ENCODE measurements at places on chromosomes 7 and 10.

DNA sequence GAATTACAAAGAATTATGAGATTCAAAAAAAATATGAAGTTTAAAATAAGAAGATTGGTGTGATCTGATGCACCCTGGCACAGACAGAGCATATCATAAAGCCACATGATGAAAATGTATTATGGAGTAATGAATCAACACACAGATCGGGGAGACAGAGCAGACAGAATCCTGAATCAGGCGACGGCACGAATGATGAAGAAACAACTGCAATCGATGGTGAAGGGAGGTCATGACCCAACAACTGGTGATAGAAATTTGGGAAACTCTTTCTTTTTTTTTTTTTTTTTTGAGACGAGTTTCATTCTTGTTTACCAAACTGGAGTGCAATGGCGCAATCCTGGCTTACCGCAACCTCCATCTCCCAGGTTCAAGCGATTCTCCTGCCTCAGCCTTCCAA, 1054.0 kb downstream of the TYW1 start:
- H3K4me1 ChIP-seq = no peaks in the 10 kb centered on the region
- no peaks in the 10 kb centered on the region for H3K36me3 ChIP-seq
- H3K4me3 ChIP-seq = no peak overlapping the region
- H3K27me3 ChIP-seq = no peaks in the 10 kb centered on the region

DNA sequence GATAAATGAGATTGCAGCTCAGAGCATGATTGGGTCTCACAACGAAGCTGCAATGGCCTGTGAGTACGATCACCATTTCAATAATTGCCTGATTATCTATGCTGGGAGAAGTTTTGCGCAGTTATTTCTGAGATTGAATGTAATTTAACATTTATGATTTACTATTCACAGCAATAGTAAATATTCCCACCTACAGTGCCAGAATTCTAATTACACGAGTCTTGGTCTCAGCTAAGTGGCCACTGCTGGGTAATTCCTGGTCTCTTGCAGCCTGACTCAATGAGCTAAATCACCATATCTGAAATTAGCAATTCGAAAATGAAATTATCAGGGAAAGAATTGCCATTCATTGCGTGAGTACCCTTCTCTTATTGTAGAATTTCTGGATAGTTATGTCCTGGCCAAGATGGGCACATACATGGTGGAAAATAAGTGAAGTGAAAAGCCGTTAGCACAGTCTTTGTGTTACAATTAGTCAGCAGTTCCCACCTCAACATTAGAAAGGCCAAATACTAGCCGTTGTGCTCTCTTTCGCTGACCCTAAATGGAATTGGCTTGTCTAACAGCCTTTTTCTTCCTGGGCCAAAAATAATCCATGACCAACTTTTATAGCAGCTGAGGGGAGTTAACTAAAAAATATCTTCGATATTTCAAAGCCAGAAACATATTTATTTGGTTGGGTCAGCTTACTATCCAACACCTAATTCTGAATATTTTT, 681.0 kb upstream of the C7orf33 start:
- DNase-seq = no peak
- H3K4me3 ChIP-seq = no peak overlapping the region
- no peaks in the 10 kb centered on the region for H3K36me3 ChIP-seq
- H3K4me1 ChIP-seq = no peaks in the 10 kb centered on the region
- H3K27me3 ChIP-seq = no peaks in the 10 kb centered on the region
- no peak overlapping the region for H3K27ac ChIP-seq

DNA sequence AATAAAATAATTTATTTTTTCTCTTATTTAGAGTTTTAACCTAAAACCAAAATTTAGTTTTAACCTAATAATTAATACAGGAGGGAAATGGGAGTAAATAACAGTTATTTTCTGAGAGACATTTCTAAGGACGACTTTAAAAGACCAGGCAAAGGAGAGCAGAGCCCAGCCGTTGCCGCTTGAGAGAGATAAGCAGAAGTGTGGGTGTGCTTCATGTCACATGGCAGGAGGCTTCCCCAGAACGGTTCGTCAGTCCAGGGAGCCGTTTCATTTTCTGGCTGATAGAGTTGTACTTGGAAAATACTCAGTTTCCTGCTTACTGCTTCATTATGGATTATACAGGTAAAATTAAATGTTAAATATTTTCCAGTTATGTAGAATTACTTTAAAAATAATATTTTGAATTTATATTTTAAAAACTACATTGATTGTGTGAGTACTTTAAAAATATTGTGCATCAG, 61.4 kb downstream of the ST7 start:
- H3K4me3 ChIP-seq = no peak overlapping the region
- DNase-seq = no peak
- no peaks in the 10 kb centered on the region for H3K27me3 ChIP-seq
- no peaks in the 10 kb centered on the region for H3K36me3 ChIP-seq

GRCh38 chr7:81903115-81903514, 133.3 kb upstream of the HGF start:
- H3K27me3 ChIP-seq = no peaks in the 10 kb centered on the region
- no peak for DNase-seq
- no peak overlapping the region for H3K27ac ChIP-seq
- no peaks in the 10 kb centered on the region for H3K36me3 ChIP-seq
- no peak overlapping the region for H3K4me3 ChIP-seq

DNA sequence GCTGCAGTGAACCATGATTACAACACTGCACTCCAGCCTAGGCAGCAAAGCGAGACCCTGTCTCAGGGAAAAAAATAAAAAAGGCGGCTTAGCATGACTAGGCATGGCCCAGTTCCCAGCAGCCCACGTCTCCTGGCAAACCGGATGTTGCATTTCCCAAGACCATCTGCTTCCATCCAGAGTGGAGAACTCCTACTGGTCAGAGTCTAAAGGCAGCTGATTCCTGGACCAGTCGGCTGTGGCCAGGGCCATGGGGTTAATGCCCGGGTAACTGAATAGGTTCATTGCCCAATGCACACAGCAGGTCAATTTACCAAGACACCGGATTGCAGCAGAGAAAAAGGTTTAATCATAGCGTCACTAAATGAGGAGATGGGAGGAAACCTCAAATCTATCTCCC, 133.1 kb downstream of the MYL10 start:
- no peaks in the 10 kb centered on the region for H3K27me3 ChIP-seq
- H3K27ac ChIP-seq = no peak overlapping the region
- no peak overlapping the region for H3K4me3 ChIP-seq
- no peaks in the 10 kb centered on the region for H3K36me3 ChIP-seq
- DNase-seq = no peak

DNA sequence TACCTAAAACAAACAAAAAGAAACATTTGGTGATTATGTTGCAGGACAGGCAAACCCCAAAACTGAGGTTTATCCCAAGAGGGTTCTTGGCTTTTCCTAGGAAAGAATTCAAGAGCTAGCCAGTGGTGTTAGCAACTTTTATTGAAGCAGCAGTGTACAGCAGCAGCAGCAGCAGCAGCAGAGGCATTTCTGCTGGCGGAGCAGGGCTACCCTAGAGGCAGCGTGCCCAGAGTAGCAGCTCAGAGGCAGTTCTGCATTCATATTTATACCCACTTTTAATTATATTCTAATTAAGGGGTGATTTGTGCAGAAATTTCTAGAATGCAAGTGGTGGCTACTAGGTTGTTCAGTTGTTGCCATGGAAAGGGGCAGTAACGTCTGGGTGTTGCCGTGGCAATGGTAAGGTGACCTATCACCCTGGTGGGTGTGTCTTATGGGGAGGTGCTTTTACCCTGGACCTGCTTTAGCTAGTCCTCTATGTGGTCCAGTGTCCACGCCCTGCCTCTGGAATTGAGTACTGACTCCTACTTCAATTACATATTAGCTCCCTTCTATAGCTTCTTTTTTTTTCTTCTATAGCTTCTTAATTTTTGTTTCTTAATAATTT, 53.9 kb downstream of the VCL start:
- no peaks in the 10 kb centered on the region for H3K4me1 ChIP-seq
- no peaks in the 10 kb centered on the region for H3K36me3 ChIP-seq

DNA sequence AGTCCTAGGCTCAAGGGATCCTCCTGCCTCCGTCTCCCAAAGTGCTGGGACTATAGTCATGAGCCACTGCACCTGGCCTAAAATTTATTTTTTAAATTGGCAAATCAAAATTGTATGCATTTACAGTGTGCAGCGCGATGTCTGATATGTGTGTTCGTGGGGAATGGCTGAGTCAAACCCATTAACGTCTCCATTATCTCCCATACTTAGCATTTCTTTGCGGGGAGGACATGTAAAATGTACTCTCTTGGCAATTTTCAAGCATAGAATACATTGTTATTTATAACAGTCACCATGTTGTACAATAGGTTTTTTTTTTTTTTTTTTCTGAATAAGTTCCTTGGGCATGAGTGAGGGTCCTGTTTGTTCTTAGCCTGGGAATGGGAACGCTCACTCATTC, 3.8 kb downstream of the TMEM184A start:
- H3K4me1 ChIP-seq = no peaks in the 10 kb centered on the region
- no peaks in the 10 kb centered on the region for H3K36me3 ChIP-seq
- DNase-seq = no peak
- no peaks in the 10 kb centered on the region for H3K27me3 ChIP-seq
- H3K4me3 ChIP-seq = no peak overlapping the region

- H3K27ac ChIP-seq = no peak overlapping the region
- H3K36me3 ChIP-seq = no peaks in the 10 kb centered on the region
- peaks cover 26% of the 10 kb centered on the region for H3K27me3 ChIP-seq
- peak; percentile 18 for DNase-seq
- H3K4me1 ChIP-seq = peaks cover 17% of the 10 kb centered on the region
Observed at GRCh38 chr10:114631666-114632417, 26.2 kb downstream of the ABLIM1 start.

- no peak for DNase-seq
- H3K36me3 ChIP-seq = no peaks in the 10 kb centered on the region
- H3K4me3 ChIP-seq = no peak overlapping the region
- H3K4me1 ChIP-seq = peaks cover 17% of the 10 kb centered on the region
- H3K27me3 ChIP-seq = peaks cover 60% of the 10 kb centered on the region
Observed at GRCh38 chr10:129961157-129961701, 2.8 kb downstream of the EBF3 start.

DNA sequence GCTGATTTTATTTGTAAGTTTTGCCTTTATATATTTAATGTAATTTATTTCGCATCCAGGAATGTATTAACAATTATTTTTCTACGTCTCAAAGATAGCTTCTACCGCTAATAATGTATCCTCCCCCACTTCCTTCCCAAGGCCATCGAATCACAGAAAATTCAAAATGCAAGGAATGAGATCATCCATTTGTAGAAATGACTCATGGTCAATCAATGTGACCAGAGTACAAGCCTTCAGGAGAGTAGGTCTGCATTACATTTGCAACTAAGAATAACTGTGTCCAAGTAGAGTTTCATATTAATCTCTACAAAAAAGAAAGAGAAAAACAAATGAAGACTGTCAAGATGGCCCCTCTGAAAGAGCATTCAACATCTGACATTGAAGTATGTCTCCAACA, 205.9 kb upstream of the PHF14 start:
- no peak overlapping the region for H3K27ac ChIP-seq
- no peaks in the 10 kb centered on the region for H3K4me1 ChIP-seq
- H3K27me3 ChIP-seq = no peaks in the 10 kb centered on the region
- no peak for DNase-seq
- no peak overlapping the region for H3K4me3 ChIP-seq
- H3K36me3 ChIP-seq = no peaks in the 10 kb centered on the region

GRCh38 chr7:96686305-96686704, 23.3 kb downstream of the SEM1 start:
- H3K27ac ChIP-seq = no peak overlapping the region
- H3K36me3 ChIP-seq = peaks cover 4% of the 10 kb centered on the region
- no peaks in the 10 kb centered on the region for H3K27me3 ChIP-seq
- no peak for DNase-seq
- H3K4me3 ChIP-seq = no peak overlapping the region
- peaks cover 15% of the 10 kb centered on the region for H3K4me1 ChIP-seq

- no peak overlapping the region for H3K4me3 ChIP-seq
- H3K27ac ChIP-seq = no peak overlapping the region
- H3K4me1 ChIP-seq = no peaks in the 10 kb centered on the region
- no peaks in the 10 kb centered on the region for H3K36me3 ChIP-seq
- H3K27me3 ChIP-seq = no peaks in the 10 kb centered on the region
- no peak for DNase-seq
Observed at GRCh38 chr10:124505279-124505678, 43.7 kb downstream of the LHPP start.

- H3K4me3 ChIP-seq = no peak overlapping the region
- peaks cover 4% of the 10 kb centered on the region for H3K4me1 ChIP-seq
- no peaks in the 10 kb centered on the region for H3K27me3 ChIP-seq
- no peak for DNase-seq
- no peak overlapping the region for H3K27ac ChIP-seq
Observed at GRCh38 chr10:13942035-13942434, 355.3 kb downstream of the PRPF18 start.

DNA sequence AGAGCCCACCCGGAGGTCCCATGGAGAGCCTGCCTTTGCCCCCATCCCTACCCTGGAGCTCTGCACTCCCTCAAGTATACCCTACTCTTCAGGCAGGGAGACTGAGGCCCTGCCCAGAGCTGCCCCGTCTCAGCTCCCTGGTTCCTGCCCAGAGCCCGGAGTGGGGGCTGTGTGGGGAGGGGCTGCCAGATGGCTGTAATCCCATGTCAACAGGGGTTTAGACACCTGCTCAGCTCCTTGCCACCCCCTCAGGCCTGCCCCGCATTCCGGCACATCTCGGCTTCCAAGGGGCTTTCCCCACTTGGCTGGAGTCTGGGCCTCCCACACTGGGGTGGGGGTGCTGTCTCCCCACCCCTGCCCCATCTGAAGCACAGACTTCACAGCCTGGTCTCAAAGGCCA, 20.9 kb upstream of the LFNG start:
- no peak for DNase-seq
- H3K27ac ChIP-seq = no peak overlapping the region
- no peaks in the 10 kb centered on the region for H3K4me1 ChIP-seq
- H3K4me3 ChIP-seq = no peak overlapping the region

- no peaks in the 10 kb centered on the region for H3K27me3 ChIP-seq
- no peak overlapping the region for H3K4me3 ChIP-seq
- DNase-seq = no peak
- H3K27ac ChIP-seq = no peak overlapping the region
Observed at GRCh38 chr10:73079779-73080541, 16.7 kb downstream of the P4HA1 start.

GRCh38 chr10:29435809-29436501, 147.1 kb downstream of the LYZL1 start:
- no peak for DNase-seq
- no peaks in the 10 kb centered on the region for H3K36me3 ChIP-seq
- H3K27ac ChIP-seq = no peak overlapping the region
- no peak overlapping the region for H3K4me3 ChIP-seq

- H3K4me3 ChIP-seq = no peak overlapping the region
- no peak overlapping the region for H3K27ac ChIP-seq
- H3K36me3 ChIP-seq = no peaks in the 10 kb centered on the region
- no peaks in the 10 kb centered on the region for H3K27me3 ChIP-seq
Observed at GRCh38 chr7:157550300-157551275, 213.8 kb downstream of the DNAJB6 start.

DNA sequence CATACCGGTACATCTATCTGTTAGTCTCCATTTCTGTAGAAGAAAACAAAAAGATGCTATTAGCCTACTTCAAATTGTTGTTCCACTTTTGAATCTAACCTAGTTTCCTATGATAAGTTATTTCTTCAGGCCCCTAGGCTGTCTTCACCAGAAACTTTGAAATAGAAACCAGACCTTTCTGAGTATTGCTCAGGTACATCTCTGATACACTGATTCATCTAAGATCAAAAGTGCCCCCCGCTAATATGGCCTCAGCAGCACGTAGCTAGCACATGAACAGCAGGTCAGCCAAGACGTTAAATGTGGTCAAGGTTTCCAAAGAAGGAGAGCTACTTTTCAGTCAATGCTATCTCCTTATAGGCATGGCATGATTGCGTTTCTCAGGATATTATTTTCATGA, 23.6 kb downstream of the CTAGE6 start:
- peaks cover 3% of the 10 kb centered on the region for H3K36me3 ChIP-seq
- H3K27ac ChIP-seq = no peak overlapping the region
- H3K4me1 ChIP-seq = no peaks in the 10 kb centered on the region
- DNase-seq = no peak
- no peaks in the 10 kb centered on the region for H3K27me3 ChIP-seq

- H3K4me1 ChIP-seq = no peaks in the 10 kb centered on the region
- no peak overlapping the region for H3K27ac ChIP-seq
- H3K4me3 ChIP-seq = no peak overlapping the region
- DNase-seq = no peak
Observed at GRCh38 chr10:124359336-124359832, 59.3 kb downstream of the OAT start.

Data from CD8-positive, alpha-beta memory T cell (primary cell).